ENCODE measurements at places on chromosomes 6 and 20.

GRCh38 chr20:35329435-35330139 lies 37.4 kb upstream of the FAM83C start:
- no peak for DNase-seq

GRCh38 chr20:1803061-1803931 lies 91.9 kb upstream of the SIRPA start:
- DNase-seq = no peak

DNA sequence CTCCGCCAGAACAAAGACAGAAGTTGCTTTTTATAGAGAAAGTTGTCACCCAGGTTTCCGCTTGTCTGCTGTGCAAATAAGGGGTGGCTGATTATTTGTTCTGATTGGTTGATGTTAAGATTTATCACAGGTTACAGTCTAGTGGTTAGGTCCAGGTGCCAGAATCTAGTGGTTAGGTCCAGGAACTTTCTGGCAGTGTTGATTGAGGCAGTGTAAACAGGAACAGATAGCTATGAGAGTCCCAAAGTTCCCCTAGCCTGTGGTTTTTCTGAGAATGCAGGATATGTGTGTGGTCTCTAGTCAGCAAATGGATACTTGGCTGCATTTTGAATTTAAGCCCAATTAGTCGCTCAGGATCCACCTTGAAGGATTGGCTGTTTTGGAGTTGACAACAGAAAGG lies 148.0 kb downstream of the TMEM200A start:
- no peak for DNase-seq

- no peak for DNase-seq
Measured at GRCh38 chr6:142867988-142868812, 76.8 kb downstream of the HIVEP2 start.

DNA sequence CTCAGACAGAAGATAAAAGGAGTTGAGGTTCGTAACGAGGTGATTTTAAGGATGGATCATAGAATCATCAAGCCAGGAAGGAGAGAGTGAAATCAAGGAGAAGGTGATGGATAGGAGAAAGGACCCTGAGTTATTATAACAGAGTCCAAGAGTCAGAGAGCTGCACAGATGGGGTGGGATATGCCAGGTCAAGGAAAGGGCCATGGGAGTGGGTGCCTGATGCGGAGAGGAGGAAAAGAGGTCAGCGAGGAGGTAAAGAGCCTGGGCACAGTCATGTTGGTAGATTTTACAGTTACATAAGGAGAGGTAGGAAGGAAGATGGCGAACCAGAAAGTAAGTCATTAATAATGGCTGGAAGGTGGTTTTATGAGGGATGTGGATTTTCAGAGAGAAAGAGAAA lies 114.9 kb downstream of the LAMA2 start:
- no peak for DNase-seq

- no peak for DNase-seq
Measured at GRCh38 chr6:13467216-13467600, 20.2 kb downstream of the GFOD1 start.

- no peak for DNase-seq
Measured at GRCh38 chr6:125474061-125474460, 172.3 kb upstream of the HDDC2 start.

GRCh38 chr20:38007526-38007925 lies 25.7 kb downstream of the TTI1 start:
- DNase-seq = no peak

GRCh38 chr6:45094831-45095230 lies 233.3 kb upstream of the RUNX2 start:
- DNase-seq = no peak

GRCh38 chr20:19723813-19724430 lies 34.1 kb upstream of the RIN2 start:
- no peak for DNase-seq
